ENCODE measurements at places on chromosomes 11 and 22.

- ATAC-seq: no peak
Measured at GRCh38 chr11:35304386-35304775, 115.0 kb downstream of the SLC1A2 start.

- ATAC-seq: no peak
Measured at GRCh38 chr22:23763579-23763945, 772 bp downstream of the C22orf15 start.

GRCh38 chr11:17687946-17688670 is 31.3 kb upstream of the MYOD1 start:
- no peak for ATAC-seq

GRCh38 chr11:106344966-106345365 is 267.5 kb downstream of the AASDHPPT start:
- ATAC-seq: no peak

DNA sequence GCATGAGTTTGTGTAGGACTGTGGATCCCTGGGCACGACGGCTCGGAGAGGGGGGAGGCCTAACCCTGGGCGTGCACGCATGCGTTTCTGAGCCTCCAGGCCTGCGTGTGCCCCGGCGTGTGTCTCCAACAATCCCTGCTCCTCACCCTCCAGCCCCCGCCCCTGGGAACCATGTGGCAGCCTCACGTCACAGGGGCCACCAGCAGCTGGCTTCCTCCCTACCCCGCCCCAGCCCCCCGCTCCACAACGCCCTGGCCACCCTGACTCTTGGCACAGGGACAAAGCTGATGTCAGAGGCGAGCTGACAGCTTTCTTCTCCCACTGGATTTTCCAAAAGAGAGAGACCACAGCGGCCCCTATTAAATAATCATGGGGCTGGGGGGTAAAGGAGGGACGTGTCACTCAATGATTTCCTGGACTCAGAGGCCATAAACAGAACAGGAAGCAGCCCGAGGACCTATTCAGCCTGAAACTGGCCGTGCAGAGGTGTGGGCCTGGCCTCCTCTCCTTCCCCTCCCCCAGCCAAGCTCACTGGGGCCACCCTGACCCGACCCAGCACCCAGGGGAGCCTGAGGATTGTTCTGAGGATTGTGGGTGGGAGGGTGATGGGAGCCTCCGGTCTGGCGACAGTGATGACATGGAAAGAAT is 6.8 kb upstream of the LIF start:
- ATAC-seq: peak; percentile 22

DNA sequence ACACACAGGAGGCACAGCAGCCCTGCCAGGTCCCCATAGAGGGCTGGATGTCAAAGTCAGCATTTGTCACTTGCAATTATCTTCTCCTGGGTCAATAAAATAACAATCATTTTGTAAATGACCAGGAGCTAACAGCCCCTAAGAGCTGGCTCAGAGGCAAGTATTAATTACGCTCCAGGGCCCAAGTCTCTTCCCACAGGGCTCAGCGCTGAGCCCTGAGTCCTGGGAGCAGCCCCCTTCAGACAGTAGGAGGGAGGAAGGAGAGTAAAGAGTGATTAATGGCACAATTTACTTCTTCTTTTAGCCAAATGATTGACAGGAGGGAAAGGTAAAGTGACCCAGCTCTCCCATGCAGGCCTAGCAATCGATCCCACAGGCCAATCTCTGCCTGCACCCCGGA is 99.0 kb upstream of the DRD2 start:
- ATAC-seq: no peak

DNA sequence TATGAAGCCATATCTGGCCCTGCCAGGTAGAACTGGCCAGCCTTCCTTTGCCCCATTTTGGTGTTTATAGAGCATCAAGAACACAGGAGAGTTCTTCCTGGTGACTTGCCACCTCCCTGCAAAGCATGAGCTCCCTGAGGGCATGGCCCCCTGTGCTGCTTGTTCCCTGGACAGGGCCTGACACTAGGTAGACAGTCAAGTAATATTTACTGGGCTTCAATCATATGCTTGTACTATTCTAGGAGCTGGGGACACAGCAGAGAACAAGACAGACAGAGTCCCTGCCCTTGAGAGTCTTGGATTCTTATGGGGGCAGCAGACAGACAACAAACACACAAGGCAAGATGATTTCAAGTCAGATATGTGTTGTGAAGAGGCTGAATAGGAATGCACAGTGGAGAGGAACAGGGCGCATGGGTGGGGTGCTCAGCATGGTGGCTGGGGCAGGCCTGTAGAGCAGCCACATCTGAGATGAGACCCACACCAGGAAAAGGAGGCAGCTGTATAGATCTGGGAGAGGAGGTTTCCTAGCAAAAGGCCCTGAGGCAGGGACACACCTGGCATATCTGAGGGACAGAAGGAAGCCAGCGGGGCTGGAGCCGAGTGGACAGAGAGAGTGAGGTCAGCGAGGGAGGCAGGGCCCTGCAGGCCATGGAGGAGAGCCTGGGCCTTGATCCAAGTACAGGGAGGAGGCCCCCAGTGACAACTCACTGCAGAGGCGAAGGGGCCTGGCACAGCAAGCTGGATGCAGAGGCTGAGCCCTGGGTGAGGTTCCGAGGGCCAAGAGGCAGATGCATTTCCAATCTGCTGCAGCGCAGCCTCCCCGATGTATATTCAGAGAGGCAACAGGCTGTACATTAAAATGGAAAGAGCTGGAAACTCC is 10.2 kb upstream of the CBX6 start:
- ATAC-seq: peak; percentile 43

- no peak for ATAC-seq
Measured at GRCh38 chr22:19705181-19705934, 8.9 kb upstream of the SEPTIN5 start.

DNA sequence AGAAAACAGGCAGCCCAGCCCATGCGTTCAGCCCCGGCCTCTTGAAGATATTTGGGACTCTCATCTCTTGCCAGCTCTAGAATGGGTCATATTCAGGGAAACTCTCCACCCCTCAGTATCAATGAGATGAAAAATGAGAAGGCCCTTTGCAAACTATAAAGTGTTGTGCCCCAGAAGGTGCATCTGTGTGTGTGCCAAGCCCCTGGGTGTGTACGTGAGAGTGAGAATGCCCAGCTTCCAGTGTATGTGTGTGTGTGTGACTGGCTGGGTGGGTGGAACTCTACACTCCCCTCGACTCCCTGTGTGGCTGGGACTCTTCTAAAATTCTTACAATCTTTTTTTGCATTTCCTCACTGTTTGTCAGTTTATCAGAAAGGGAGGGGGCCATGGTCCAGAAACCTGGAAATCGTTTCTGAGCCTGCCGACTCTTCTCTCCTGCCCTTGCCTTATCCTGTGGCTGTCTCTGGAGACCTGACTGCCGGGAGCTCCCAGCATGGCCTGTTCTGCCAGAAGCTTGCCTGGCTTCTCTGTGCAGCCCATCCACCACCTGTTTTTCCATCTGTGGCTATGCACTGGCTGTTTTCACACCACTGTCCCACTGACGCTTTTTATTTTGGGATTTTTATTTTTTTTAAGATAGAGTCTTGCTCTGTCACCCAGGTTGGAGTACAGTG is 1.2 kb downstream of the P2RY6 start:
- no peak for ATAC-seq

DNA sequence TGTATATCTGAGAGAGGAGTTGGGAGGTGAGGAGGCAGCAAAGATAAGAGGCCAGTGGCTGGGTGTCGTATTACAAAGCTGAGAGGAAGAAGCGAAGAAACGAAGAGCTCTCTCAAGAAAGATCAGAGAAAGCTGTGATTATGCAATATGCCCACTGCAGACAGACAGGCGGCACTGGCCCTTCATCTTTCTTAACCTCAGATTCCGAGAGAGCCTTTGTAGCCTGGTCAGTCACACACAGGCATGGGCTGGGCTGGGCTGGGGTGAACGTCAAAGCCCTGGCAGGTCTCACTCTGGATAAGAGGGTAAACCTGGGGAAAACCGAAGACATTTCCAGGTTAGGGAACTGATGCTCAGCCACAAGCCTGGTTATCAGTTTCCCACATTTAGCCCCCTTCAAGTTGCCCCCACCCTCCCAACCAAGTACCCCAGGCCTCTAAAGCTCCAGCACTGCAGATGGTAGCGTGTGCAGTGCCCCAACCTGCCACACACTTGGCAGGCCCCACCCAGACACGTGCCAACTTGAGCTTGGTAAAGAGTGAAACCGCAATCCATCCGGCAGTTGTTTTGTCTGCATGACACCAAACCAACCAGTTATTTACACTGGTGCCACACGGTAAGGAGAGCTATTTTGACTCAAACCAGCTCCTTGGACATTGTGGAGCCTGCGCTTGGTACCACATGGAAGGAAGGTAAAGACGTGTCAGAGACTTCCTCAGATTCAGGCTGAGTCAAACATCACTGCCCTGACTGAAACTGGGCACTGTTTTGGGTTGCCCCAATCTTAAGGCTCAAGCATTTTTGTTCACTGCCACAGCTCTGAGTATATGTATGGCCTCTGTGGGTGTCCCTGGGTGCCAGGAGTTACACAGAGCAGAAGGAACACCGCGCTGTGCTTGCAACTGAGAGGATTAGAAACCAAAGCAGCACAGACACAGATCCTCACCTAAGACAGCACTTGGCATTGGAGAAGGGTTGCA is 135.9 kb downstream of the FDX1 start:
- ATAC-seq: no peak

DNA sequence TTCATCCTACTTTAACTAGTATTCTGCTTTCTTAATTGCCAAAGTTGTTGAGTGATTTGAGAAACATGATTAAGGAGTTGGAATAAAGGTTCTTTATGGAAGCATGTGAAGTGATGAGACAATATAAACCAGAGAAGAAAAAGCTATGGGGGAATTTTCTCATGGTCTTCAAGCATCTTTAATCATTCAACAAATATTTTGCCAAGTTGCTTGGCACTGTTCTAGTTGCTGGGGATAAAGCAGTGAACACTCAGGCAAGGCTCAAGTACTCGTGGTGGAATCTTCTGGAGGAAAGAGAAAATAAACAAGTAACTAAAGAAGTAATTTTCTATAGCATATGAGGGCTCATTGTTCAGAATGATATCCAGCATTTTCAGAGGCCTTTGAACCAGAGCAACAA is 9.2 kb upstream of the PIWIL4 start:
- no peak for ATAC-seq

DNA sequence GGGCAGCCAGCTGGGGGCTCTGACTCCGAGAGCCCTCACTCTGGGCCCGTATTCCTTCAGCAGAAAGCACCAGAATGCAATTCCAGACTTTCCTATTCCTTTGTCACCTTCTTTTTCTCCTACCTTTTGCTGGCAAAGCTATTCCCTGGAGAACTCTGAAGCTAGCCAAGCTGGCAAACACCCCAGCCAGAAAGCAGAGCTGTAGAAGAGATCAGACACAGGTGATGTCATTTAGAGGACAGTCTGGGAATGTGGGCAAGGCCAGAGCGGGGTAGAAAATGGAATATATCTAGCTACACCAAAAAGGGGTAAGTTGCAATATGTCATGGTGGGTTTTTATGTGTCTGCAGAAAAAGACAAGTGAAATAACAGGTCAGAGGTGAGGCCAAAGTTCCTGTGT is 205.1 kb downstream of the NXPE2 start:
- no peak for ATAC-seq

- no peak for ATAC-seq
Measured at GRCh38 chr11:5992604-5993251, 5.9 kb upstream of the OR52L1 start.

All from gastroesophageal sphincter (tissue), 4 donors.